ENCODE measurements at places on chromosomes 5 and 9.
A peak's percentile ranks its signal among the peaks of the same experiment; 100 is the strongest.

GRCh38 chr5:77773734-77774280 lies 2.3 kb downstream of the TBCA start:
- DNase-seq = no peak

DNA sequence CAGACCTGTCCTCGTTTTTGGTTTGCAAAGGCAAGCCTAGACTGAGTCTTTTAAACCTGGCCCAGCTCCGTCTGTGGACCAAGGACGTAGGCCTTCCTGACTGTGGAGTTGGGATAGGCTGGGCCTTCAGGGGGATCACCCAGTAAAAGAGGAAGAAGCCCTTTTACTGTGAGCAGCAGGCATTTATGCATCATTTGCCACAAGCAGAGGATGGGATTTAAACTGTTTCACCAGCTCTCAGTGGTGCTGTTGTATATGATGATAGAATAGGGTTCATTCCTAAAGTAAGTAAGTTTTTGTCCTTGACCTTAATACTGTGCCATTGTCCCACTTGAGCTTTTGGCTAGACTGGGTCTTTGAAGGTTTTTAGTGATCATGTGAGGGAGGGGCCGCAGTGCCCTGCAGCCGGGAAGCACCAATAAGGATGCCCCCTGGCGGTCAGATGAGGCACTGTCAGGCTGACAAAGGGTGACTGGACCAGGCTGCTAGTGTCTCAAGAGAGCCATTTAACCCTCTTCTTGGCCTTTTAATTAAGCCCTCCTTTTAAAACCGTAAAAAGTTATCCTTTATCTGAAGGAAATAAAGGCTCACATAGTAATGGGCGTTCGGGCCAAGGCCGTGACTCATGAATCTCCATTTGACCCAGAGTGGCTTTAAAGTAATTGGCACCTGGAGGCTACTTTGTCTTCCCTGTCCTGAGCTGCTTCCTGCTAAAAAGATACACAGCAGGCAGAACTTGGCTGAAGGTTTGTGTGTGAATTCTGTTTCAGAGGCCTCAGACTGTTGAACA lies 74.0 kb downstream of the UBAP1 start:
- peak; percentile 83 for DNase-seq

DNA sequence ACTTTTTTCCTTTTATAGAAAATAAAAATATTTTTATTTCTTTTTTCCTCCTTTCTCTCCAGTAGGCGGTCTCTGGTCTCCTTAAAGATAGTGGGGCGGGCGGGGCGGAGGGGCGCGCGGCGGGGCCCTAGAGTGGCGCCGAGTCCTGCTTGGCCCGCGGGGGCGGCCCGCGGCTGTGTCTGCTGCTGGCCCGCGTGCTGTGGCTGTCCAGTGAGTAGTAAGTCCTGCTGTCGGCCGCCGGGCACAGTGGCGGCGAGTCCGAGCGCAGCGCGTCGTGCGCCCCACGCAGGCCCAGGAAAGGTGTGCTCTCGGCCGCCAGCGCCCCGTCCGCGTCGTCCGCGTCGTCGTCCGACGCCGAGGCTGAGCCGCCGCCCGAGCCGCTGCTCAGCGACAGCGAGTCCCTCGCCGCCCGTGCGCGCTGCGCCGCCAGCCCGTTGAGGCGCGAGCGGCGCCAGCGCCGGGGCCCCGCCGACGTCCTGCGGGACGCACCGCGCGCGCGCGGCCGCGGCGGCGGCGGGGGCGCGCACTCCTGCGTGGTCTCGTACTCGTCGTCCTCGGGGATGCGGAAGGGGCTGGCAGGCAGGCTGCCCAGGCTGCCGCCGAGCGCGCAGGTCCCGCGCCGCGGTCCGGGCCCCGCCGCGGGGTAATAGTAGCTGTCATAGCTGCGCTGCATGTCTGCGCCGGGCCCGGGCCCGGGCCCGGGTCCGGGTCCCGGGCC lies 52.3 kb downstream of the PSD2 start:
- peak; percentile 82 for DNase-seq

GRCh38 chr5:158155811-158156505 lies 297.0 kb upstream of the CLINT1 start:
- no peak for DNase-seq

GRCh38 chr5:10469253-10470050 lies 27.8 kb downstream of the ROPN1L start:
- DNase-seq = no peak

GRCh38 chr5:72032788-72033187 lies 74.5 kb upstream of the MAP1B start:
- DNase-seq = no peak

DNA sequence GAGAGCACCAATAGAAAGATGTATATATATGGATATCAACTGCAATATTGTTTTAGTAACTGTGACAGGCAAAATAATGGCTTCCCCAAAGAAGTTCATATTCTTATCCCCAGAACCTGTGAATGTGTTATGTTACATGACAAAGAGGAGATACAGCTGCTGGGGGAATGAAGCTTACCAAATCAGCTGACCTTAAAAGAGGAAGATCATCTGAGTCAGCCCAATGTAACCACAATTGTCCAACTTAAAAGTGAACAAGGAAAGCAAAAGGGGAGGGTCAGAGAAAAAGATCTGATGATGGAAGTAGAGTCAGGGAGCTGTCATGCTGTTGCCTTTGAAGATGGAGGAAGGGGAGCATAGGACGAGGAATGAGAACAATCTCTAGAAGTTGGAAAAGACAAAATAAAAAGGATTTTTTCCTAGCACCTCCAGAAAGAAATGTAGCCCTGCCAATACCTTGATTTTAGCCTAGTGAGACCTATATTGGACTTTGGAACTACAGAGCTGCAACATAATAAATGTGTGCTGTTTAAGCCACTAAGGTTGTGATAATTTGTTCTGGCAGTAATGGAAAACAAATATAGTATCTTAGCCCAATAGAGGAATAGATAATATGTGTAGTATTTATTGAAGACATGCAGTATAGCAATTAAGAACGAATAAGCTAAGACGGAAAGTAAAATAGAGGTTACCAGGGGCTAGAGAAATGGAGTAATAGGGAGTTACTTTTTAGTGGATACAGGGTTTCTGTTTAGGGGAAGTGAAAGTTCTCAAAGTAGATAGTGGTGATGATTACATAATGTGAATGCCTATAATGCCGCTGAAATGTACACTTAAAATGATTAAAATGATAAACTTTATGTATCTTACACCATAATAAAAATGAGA lies 115.9 kb downstream of the PIK3R1 start:
- no peak for DNase-seq

All from Karpas-422 (cell line).